ENCODE measurements at places on chromosomes 2 and 18.
A peak's percentile ranks its signal among the peaks of the same experiment; 100 is the strongest.

GRCh38 chr2:23464905-23465537, 80.0 kb downstream of the KLHL29 start:
- DNase-seq, result no peak

- no peak for DNase-seq
These were observed 107.0 kb downstream of the BCL2L11 start for GRCh38 chr2:111227716-111228141.

DNA sequence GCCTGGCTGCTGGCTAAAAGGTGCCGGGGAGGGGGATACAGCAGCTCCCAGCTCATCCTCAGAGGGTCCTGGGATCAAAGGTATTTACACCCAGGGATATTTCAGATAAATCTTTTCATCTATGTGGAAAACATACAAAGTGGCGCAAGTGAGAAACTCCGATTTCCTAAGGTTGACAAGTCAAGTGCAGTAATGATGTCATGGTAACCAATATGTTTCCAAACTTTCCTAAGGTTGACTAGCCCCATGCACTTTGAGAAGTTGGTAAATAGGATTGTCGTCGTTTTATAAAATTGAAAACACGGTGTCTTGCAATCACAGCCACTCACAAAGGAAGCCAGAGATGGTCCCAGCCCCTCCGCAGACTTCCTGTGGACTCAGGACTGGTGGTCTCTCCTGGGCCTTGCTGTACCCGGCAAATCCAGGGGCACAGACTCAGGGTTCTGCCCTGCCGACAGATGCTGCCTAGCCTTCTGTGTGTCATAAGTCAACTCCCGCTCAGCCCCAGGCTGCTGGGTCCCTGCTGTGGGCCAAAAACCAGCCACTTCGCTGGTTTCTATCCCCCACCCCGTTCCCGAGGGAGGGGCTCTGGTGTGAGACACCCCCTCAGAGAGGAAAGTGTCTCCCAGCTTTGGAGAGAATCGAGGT, 111.2 kb upstream of the PPP1CB start:
- DNase-seq, result no peak

- DNase-seq, result no peak
These were observed 72.7 kb downstream of the SPIRE1 start for GRCh38 chr18:12585218-12585617.

DNA sequence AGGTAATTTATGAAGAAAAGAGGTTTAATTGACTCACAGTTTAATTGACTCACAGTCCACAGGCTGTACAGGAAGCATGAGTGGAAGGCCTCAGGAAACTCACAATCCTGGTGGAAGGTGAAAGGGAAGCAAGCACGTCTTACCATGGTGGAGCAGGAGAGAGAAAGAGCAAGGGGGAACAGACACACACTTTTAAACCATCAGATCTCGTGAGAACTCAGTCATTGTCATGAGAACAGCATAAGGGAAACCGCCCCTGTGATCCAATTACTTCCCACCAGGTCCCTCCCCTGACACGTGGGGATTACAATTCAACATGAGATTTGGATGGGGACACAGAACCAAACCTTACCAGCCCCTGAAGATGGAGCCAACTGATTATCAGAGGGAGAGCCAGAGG, 11.2 kb upstream of the PUM2 start:
- DNase-seq, result peak; percentile 37

GRCh38 chr2:173906626-173907025, 58.5 kb downstream of the SP3 start:
- DNase-seq, result no peak

GRCh38 chr2:17979707-17980106, 101.2 kb downstream of the KCNS3 start:
- DNase-seq, result no peak

DNA sequence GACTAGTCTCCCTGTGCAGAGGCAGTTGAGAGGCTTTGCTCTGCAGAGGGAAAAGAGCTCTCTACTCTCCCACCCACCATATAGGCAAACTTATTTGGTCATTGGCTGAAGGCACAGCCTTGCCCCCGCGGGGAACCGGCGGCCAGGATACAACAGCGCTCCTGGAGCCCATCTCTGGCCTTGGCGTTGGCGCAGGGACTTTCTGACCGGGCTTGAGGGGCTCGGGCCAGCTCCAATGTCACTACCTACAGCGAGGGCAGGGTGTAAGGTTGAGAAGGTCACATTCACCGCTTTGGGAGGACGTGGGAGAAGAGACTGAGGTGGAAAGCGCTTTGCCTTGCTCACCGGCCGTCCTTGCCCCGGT, 2.2 kb downstream of the ONECUT2 start:
- no peak for DNase-seq

- DNase-seq, result no peak
These were observed 87.2 kb downstream of the RHOB start for GRCh38 chr2:20533993-20534622.

DNA sequence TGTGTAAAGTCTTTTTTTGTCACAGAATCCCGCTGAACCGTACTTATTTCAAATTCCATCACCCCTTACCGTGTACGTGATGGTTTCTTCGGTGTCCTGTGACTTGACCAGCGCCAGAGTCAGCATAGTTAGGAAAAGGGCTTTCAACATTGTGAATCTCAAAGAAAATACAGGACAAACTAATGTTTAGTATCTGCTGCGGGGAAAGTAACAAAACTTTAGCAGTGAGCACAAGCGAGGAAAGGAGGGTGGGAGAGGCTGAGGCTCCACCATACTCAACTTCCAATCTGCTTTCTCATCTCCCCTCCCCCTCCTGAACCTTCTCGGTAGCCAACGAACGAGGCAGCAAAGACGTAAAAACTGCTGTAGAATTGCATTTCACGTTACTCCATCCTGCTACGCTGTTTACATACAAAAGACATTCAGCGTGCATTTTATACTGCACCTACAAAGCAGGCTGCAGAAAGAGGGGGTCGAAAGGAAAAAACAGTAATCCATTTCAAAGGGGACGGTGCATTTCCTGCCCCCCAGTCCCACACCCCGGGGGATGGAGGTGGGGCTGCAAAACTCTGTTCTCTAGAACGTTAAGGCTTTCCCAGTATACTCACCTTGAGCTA, 1.2 kb downstream of the EFEMP1 start:
- DNase-seq, result no peak

DNA sequence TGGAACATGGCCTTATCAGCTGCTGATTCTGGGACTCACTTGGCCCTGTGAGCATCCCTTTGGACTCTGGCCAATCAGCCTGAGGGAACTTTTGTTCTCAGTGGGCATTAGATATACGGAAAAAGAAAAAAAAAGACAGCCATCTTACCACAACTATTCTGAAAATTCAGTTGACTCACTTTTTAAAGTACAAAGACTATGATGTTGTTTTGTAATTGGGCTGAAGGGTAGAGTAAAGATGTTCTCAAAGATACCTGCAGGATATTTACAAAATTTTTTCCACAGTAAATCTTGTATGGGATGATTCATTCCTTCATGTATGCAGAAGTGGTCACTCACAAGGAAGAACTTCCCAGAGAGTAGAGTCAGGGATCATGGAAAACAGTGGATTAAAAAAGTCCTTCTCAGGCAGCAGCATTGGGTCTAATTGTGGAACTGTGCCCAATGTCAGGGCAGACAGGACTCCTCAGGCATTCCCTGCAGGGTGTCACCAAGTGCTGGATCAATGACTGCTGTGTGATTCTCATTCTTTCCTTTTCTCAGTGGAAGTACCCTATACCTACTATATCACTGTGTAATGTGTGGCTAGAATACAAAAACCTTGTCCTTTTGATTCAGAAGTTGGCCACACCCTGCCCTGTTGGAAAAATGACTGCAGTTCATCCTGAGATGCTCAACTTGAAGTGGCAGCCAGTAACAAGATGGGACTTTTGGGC, 35.4 kb downstream of the SULT1C4 start:
- no peak for DNase-seq

GRCh38 chr2:194526121-194526520, 1130.9 kb upstream of the SLC39A10 start:
- DNase-seq, result no peak

- no peak for DNase-seq
These were observed 713.7 kb downstream of the DSC3 start for GRCh38 chr18:30328839-30329238.

- peak; percentile 66 for DNase-seq
These were observed 22.4 kb upstream of the CD28 start for GRCh38 chr2:203683932-203684556.

DNA sequence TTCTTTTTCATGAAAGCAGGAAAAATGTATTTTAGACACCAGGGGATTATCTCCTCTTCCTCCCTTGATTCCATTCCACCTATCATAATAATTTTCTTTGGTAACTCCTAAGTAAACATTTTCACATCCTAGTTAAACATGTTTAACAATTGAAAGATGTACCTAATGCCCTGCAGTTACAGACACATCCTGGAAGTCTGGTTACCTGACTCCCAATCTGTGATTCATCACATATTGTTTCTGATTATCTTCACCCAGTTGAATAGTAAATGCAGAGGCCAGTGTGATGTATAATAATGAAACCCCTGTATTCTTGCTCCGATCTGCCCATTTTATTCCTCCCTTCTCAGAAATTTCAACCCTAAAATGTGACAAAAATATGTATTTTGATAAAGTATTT, 1237.6 kb upstream of the LRRTM1 start:
- DNase-seq, result no peak

GRCh38 chr2:48902521-48902920, 147.0 kb upstream of the LHCGR start:
- no peak for DNase-seq

- peak; percentile 64 for DNase-seq
These were observed 90.5 kb downstream of the NDUFA10 start for GRCh38 chr2:239934571-239935171.

DNA sequence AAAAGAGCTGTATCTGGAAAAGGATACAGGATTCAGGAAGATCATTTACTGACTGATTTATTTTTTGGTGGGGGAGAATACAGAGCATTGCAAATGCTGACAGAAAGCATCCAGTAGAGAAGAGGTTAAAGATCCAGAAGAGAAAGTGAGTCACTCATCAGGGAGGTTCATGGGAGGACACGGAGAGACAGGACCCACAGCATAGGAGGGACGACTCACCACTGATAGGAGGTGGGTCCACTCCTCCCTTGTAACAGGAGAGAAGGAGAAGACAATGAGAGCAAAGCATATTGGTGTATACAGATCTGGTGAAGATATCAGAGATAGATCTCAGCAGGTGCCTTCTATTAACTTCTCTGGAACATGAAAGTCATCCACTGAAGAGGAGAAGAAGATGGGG, 142.4 kb upstream of the AQP4 start:
- no peak for DNase-seq

- DNase-seq, result peak; percentile 66
These were observed 58.7 kb downstream of the THADA start for GRCh38 chr2:43537137-43537536.

DNA sequence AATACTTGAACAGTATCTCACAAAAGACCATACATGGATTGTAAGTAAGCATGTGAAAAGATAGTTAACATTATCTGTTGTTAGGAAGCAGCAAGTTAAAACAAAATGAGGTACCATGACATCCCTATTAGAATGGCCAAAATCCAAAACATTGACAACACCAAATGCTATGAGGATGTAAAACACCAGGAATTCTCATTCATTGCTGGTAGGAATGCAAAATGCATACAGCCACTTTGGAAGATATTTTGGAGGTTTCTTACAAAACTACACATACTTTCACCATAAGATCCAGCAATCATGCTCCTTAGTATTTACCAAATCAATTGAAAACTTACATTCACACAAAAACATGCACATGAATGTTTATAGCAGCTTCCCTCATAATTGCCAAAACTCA, 30.9 kb upstream of the ICOS start:
- no peak for DNase-seq

DNA sequence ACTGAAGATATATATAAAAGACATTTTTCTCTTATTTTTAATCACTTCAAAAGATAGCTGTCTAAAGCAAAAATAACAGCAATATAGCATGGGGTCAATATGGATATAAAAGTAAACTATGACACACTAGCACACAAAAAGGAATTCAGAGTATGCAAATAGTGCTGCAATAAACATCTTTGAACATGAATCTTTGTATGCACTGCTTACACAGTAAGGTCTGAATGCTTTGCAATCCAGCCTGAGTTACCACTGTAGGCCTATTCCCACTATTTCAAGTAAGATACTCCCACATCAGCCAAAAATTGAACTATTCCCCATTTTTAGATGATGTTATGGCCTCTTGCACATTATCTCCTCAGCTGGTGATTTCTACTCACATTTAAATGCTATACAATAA, 27.4 kb upstream of the ERCC3 start:
- peak; percentile 8 for DNase-seq

DNA sequence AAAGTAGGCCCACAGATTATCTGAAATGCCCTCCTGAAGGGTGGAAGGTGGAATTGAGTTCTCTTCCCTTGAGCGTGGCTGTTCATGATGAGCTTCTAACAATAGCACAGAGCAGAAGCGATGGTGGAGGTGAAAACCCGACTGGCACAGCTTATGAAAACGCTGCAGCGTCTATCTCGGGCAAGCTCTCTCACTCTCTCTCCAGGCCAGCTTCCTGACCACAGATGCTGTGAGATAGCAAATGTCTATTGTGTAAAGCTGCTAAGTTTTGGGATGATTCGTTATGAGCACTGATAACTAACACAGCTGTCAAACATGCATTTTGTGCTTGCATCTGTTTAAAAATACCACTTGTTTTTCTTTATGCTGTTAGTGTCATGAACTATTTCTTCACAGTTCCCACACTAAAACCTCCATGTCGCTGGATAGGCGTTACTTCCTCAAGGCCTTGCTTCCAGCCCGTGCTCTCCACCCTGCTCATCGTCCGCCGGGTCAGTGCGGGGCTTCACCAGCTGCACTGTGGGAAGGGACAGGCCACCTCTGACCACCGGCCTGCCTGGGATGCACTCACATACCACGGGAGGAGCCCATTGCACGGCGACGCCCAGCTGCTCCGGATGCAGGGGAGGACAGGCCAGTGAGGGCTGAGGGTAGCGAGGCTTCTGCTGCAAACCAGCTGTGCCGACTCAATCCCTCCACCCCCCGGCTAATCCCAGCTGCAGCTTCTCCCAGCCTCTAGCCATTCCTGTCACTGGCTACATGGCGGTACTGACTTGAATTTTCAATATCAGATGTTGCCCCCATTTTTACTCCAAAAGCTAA, 60.0 kb upstream of the OTOS start:
- DNase-seq, result no peak

DNA sequence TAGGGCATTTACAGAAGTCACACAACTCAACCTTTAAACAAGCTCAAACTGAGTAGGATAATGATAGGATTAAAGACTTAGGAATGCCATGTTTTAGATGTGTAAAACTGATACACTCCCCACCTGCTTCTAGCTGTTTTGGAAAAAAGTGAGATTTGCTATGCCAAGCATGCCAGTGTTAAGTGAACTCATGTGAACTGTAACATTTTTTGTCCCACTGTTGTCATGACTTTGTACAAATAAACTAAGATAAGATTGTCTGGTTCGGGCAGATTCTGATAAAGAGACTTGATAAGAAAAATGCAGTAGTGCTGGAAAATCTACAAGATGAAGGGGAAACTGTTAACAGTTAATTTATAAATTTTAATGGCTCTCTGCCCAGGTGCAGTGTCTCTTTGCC, 66.5 kb downstream of the GLS start:
- no peak for DNase-seq

- DNase-seq, result no peak
These were observed 3.3 kb downstream of the CHRNA1 start for GRCh38 chr2:174760845-174761473.
